Progenitor cell of endocrine pancreas (in vitro differentiated cells): ENCODE measurements at places on chromosomes 5 and 9.

DNA sequence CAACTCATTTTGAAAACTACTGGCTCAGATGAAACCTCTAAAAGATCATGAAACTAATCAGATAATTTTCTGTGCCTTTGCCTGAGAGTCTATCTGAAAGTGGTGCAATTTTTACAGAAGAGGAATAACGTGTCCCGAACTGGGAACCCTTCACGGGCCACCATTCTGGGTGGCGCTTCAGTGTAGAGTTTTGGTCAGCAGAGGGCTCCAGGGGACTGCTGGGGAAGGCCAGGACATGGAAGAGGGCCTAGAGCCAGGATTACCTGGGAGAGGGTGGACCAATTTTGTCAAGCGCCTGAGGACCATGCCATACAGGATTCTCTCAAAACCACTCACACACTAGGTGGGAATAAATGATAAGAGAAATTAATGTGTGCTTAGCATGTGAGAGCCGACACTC, 49.7 kb upstream of the PLEKHG4B start:
- no peaks in the 10 kb centered on the region for H3K36me3 ChIP-seq
- no peak overlapping the region for H3K27ac ChIP-seq
- H3K27me3 ChIP-seq, result peaks cover 73% of the 10 kb centered on the region
- H3K4me1 ChIP-seq, result no peaks in the 10 kb centered on the region

DNA sequence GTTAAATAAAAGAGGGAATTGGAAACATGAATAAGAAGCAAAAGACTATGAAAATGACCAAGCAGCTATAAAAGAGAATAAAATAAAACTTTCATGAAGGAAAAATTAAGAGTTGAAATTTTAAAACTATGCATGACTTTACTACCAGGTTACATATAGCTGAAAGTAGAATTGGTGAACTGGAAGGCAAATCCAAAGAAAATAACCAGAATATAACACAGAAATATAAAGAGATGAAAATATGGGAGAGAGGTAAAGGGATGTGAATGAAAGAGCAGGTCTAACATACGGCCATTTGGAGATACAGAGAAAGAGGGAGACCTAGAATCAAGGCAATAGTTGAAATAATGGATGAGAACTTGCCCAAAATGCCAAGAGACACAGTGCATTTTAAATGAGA, 42.9 kb upstream of the TDRD7 start:
- H3K4me3 ChIP-seq, result no peak overlapping the region
- H3K27ac ChIP-seq, result no peak overlapping the region
- H3K36me3 ChIP-seq, result peaks cover 30% of the 10 kb centered on the region
- H3K27me3 ChIP-seq, result no peaks in the 10 kb centered on the region
- no peaks in the 10 kb centered on the region for H3K4me1 ChIP-seq

GRCh38 chr9:70147196-70147595, 103.5 kb downstream of the MAMDC2 start:
- H3K4me1 ChIP-seq, result peaks cover 4% of the 10 kb centered on the region
- H3K36me3 ChIP-seq, result no peaks in the 10 kb centered on the region
- no peak for DNase-seq
- H3K27ac ChIP-seq, result no peak overlapping the region

DNA sequence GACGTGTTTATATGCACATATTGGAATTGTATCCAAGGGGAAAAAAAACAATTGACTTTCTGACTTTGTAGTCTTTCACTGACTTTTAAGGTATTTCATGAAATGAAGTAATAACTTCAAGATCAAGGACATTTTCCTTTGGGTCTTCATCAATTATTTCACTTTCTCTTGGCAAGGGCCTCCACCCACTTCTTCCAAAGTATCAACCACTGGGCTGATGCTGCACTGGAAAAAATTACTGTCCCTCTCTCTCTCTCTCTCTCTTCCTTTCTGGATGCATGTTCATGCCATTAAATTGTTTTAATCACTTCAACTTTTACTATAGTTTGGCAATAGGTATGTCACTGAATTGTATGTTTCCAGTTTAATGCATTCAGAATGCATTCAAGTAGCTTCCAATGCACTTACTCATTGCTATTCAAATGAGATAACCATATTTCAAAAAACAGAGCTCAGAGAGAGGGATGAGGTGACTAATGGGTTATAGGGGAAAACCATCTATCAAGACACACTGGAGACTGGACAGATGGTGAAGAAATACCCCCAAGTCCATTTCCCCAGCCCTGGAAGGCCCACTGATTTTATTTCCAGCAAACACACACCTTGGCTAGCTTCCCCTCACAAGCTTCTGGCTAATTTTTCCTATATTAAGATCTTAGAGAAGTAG, 585.3 kb downstream of the EBF1 start:
- no peaks in the 10 kb centered on the region for H3K36me3 ChIP-seq
- no peak overlapping the region for H3K4me3 ChIP-seq
- H3K27me3 ChIP-seq, result peaks cover 3% of the 10 kb centered on the region
- DNase-seq, result no peak

DNA sequence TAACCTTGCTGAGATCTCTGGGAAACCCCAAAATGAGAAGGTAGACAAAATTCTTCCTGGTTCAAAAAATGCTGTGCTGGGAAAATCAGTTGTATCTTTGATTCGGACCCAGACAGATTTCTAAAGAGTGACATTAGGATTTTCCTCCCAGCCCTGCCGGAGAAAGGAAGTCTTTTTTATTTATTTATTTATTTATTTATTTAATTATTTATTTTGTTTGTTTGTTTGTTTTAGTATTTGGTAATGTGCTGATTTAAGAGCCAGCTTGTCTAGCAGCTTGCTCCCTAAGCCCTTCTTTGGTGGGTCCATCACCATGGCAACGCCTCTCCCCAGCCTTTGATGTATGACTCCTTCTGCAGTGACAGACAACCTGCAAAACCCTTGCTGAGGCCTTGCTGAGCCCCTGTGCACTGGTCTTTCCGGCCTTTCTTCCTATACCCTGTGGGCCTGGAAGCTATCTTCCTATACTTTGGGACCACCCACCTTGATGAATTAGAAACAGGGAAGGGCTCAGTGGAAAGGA, 60.6 kb upstream of the AFAP1L1 start:
- H3K36me3 ChIP-seq, result no peaks in the 10 kb centered on the region
- H3K27me3 ChIP-seq, result peaks cover 13% of the 10 kb centered on the region
- no peak overlapping the region for H3K4me3 ChIP-seq

DNA sequence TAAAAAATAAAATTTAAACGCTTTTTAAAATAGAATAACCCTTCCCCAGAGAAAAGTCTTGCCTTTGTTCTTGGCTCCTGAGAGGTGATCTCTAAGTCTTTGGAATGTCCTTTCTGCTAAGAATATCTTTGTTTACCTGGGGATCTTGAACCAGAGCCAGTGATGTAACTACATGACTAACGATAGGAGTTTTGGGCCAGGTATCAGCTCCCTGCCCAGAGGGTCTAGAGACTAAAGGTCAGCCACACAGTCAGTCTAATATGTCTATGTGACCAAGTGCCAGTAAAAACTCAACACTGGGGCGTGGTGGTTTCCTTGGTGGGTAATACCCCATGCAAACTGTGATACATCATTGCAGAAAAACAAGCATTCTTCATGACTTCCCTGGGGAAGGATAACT, 1351.9 kb upstream of the C9orf72 start:
- no peaks in the 10 kb centered on the region for H3K27me3 ChIP-seq
- H3K27ac ChIP-seq, result no peak overlapping the region
- no peaks in the 10 kb centered on the region for H3K4me1 ChIP-seq
- H3K4me3 ChIP-seq, result no peak overlapping the region
- DNase-seq, result no peak

DNA sequence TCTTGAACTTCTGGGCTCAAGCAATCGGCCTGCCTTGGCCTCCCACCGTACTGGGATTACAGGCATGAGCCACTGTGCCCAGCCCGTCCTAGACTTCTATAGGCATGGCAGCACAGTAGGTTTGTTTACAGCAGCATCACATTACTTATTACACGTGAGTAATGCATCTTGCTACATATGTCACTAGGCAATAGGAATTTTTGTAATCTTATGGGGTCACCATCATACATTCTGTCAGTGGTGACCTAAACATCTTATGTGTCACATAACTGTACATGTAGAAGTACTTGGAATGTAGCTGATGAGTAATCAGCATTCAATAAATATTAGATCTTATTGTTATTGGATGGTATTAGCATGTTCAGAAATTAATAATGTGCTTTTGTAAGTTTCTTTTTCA, 22.9 kb upstream of the ABCA1 start:
- no peaks in the 10 kb centered on the region for H3K27me3 ChIP-seq
- DNase-seq, result no peak
- H3K4me1 ChIP-seq, result peaks cover 7% of the 10 kb centered on the region
- H3K27ac ChIP-seq, result peak overlapping the region; percentile 80
- no peaks in the 10 kb centered on the region for H3K36me3 ChIP-seq
- H3K4me3 ChIP-seq, result no peak overlapping the region
